ENCODE measurements at places on chromosomes 6 and 20. TPM values are rescaled to one million over a fixed set of nuclear protein-coding genes. Genes with fewer than 3 reads are reported as not detected.

DNA sequence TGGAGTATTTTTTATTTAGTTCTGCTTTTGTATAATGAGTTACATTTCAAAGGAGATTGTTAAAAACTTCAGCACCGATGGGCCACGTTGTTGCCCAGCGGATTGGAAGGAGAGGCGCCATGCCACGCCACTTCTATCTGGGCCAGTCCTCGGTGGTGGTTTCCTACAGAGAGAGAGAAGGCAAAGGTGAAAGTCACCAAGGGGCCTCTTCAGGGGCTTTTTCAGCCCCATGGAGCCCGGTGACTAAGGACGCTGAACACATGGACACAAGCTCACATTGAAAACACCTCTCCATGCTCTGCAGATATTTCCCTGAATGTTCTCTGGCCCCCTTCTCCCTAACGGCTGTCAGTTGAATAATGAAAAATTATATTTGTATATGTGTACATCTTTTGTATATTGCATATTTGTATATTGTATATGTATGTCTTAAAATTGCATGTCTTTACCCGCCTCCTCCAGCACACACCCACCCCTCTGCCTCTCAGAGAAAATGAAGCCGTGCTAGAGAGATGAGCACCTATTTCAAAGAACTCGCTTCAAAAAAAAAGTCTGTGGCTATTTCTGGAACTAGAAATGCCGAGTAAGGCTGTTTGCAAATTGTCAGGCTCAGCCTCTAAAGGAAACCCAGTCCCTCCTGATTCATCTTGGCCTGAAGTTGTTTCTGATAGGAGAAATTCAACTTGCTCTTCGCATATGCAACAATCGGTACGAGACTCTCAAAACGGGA is 91.9 kb upstream of the CDH4 start:
- H3K27ac ChIP-seq = no peak overlapping the region
- DNase-seq = no peak
- H3K4me3 ChIP-seq = no peak overlapping the region
- no peaks in the 10 kb centered on the region for H3K27me3 ChIP-seq
- H3K36me3 ChIP-seq = no peaks in the 10 kb centered on the region

- H3K4me3 ChIP-seq = no peak overlapping the region
- H3K27me3 ChIP-seq = no peaks in the 10 kb centered on the region
- no peak for DNase-seq
- no peak overlapping the region for H3K27ac ChIP-seq
- H3K4me1 ChIP-seq = no peaks in the 10 kb centered on the region
- no peaks in the 10 kb centered on the region for H3K36me3 ChIP-seq
Measured at GRCh38 chr6:106450653-106451052, 90.1 kb downstream of the CRYBG1 start.

GLP1R gene
- total RNA-seq = 2.0 TPM

- no peaks in the 10 kb centered on the region for H3K36me3 ChIP-seq
- H3K27me3 ChIP-seq = no peaks in the 10 kb centered on the region
- H3K4me3 ChIP-seq = peak overlapping the region; percentile 100
- H3K27ac ChIP-seq = peak overlapping the region; percentile 96
Measured at GRCh38 chr20:50153153-50153499, 397 bp downstream of the PEDS1 start.

- no peaks in the 10 kb centered on the region for H3K27me3 ChIP-seq
- no peak overlapping the region for H3K4me3 ChIP-seq
- peak overlapping the region; percentile 19 for H3K27ac ChIP-seq
- DNase-seq = no peak
- H3K36me3 ChIP-seq = no peaks in the 10 kb centered on the region
Measured at GRCh38 chr20:52410731-52411234, 219.2 kb upstream of the ZFP64 start.

DNA sequence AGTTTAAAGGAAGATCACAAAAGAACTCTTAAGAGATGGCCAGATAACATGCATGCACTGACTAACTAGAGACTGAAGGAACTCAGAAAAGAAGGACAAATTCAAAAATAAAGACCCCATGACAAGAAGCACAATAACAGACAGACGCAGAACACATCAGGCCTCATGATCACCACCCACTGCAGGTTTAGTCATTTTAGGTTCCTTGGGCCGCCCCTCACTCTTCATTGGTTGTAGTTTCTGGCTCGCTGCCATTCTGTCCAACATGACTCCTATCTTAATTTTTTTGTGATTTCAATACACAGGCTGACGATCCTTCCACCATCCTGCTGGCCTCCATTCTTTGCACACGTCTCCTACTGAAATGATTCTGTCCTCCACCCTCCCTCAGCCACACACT is 21.6 kb downstream of the STX7 start:
- H3K4me1 ChIP-seq = peaks cover 26% of the 10 kb centered on the region
- peaks cover 22% of the 10 kb centered on the region for H3K36me3 ChIP-seq
- no peak overlapping the region for H3K4me3 ChIP-seq
- no peak for DNase-seq
- H3K27me3 ChIP-seq = no peaks in the 10 kb centered on the region

DNA sequence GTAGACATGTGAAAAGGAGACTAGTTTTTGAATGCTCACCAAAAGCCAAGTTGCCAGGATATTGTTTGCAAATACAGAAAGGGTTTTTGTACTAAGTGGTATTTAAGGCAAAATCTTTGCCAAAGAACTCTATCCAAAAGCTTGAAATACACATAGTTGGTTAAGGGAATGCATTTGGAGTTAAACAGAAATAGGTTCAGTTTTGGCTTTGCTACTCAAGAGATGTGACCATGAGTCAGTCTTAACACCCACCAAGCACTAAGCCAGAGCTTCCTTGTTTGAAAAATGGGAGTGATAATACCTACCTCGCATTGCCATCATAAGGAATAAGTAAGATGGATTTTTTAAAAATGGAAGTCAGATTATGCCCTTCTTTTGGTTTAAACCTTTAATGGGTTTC is 191.7 kb upstream of the LAMP5 start:
- H3K27ac ChIP-seq = no peak overlapping the region
- no peaks in the 10 kb centered on the region for H3K27me3 ChIP-seq
- H3K4me3 ChIP-seq = no peak overlapping the region
- no peak for DNase-seq
- no peaks in the 10 kb centered on the region for H3K4me1 ChIP-seq

GRCh38 chr6:157322792-157323254 is 496 bp downstream of the TMEM242 start:
- no peaks in the 10 kb centered on the region for H3K27me3 ChIP-seq
- H3K36me3 ChIP-seq = peaks cover 14% of the 10 kb centered on the region
- peaks cover 13% of the 10 kb centered on the region for H3K4me1 ChIP-seq
- DNase-seq = peak; percentile 43
- H3K4me3 ChIP-seq = peak overlapping the region; percentile 71

ULBP2 gene
- not detected for total RNA-seq

PI16 gene
- total RNA-seq = 70.2 TPM

PCK1 gene
- total RNA-seq = 131 TPM

DNA sequence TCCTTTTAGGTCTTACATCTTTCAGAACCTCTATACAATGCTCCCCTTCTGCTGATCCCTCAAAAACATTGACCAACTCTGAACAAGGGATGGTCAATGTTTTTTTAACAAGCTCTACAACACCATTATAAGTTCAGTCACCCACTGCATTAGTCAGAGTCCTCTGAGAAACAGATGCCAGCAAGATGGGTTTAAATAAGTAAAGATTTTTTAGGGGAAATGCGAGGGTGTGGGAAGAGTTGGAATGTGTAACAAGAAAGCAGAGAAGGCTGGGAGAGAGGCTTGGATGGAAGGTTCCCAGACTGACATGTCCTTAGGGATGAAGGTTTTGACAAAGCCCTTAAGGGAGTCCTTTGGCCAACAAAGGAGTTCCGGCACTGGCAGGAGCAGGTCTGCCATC is 478.3 kb downstream of the FRK start:
- H3K4me1 ChIP-seq = no peaks in the 10 kb centered on the region
- no peak overlapping the region for H3K27ac ChIP-seq
- H3K4me3 ChIP-seq = no peak overlapping the region
- H3K36me3 ChIP-seq = no peaks in the 10 kb centered on the region

CEP43 gene
- total RNA-seq = 22.9 TPM

GRCh38 chr6:7127680-7128079 is 19.9 kb downstream of the RREB1 start:
- no peak for DNase-seq
- no peaks in the 10 kb centered on the region for H3K27me3 ChIP-seq
- H3K4me1 ChIP-seq = no peaks in the 10 kb centered on the region
- no peaks in the 10 kb centered on the region for H3K36me3 ChIP-seq

GRCh38 chr6:44060612-44061374 is 66.5 kb downstream of the MRPL14 start:
- no peaks in the 10 kb centered on the region for H3K36me3 ChIP-seq
- H3K27me3 ChIP-seq = no peaks in the 10 kb centered on the region
- no peak overlapping the region for H3K4me3 ChIP-seq
- DNase-seq = no peak

DNA sequence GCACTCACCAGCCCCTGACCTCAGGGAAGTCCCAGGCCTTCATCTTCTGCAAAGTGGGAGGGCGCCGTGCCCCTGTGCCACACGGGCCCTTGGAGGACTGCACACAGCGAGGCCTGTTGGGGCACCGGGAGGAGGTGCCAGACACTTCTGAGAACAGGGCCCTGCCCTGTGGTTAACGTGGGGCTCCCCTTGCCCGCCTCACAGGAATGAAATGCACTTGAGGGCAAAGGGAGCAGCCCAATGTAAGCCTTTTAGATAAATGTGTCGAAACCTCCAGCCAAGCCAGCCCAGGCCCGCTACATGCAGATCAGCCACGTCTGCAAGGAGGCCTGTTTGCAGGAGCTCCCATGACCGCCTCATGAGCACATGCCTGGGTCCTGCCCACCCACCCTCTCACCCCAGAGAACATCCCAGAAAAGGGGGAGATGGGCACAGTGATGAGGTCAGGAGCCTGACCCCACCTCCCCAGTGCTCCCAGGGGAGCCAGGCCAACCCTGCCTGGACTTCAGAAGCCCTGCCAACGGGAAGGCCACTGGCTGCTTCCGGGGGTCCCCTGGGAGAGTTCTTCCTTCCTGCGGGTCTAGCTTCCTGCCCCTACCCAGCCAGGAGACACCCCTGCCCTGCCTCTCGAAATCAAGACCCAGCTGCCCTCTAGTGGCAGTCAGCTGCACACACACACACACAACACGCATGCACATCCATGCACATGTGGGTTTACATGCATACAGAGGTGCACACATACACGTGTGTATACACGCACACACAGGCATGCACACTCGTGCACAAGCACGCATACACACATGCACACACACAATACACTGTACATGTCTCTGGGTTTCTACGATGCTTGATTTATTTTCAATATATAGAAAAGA is 178.7 kb downstream of the TAF4 start:
- H3K27ac ChIP-seq = no peak overlapping the region
- DNase-seq = peak; percentile 27
- no peak overlapping the region for H3K4me3 ChIP-seq
- no peaks in the 10 kb centered on the region for H3K27me3 ChIP-seq
- no peaks in the 10 kb centered on the region for H3K36me3 ChIP-seq

DNA sequence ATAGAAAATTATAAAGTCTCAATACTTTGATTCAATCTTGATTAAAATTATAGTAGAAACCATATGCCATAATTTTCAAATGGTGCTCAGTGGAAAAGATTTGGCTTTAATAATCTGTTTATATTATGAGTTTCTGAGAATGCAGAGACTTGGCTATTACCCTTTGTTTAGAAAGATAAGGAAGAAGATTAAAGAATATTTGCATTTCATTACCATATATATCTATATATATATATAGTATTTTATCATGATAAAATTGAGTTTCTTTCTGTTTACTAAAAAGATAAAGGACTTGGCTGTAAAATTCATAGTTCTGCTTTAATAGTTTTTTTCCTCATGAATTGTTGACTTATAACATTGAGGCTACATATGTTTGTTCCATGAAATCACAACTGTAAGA is 679.3 kb upstream of the MAP3K7 start:
- H3K27me3 ChIP-seq = no peaks in the 10 kb centered on the region
- H3K4me1 ChIP-seq = no peaks in the 10 kb centered on the region
- no peak overlapping the region for H3K4me3 ChIP-seq

GRCh38 chr6:624979-625378 is 31.9 kb downstream of the HUS1B start:
- DNase-seq = no peak
- peaks cover 11% of the 10 kb centered on the region for H3K36me3 ChIP-seq

- no peak overlapping the region for H3K4me3 ChIP-seq
- no peak overlapping the region for H3K27ac ChIP-seq
- no peaks in the 10 kb centered on the region for H3K36me3 ChIP-seq
- no peaks in the 10 kb centered on the region for H3K4me1 ChIP-seq
Measured at GRCh38 chr6:56860475-56860874, 94.4 kb upstream of the BEND6 start.

DNA sequence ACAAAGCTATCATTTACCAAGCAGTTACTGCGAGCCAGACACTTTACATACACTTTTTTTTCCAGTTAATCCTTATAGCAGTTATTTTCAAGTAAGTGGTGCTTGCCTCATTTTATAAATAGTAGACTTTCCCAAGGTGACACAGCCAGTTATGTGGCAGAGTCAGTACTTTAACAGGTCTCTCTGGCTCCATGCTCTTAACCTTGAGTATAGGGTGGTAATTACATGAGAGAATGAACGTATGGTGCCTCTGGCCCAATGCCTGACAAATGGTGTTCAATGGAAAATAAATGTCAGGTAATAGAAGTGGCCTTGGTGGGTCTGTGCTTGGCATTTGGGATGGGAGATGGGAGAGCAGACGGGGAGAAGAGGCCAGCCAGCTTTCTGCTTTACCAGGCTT is 316.3 kb downstream of the SLC35F1 start:
- DNase-seq = no peak
- H3K4me3 ChIP-seq = no peak overlapping the region
- no peaks in the 10 kb centered on the region for H3K4me1 ChIP-seq
- no peaks in the 10 kb centered on the region for H3K27me3 ChIP-seq
- no peak overlapping the region for H3K27ac ChIP-seq

DNA sequence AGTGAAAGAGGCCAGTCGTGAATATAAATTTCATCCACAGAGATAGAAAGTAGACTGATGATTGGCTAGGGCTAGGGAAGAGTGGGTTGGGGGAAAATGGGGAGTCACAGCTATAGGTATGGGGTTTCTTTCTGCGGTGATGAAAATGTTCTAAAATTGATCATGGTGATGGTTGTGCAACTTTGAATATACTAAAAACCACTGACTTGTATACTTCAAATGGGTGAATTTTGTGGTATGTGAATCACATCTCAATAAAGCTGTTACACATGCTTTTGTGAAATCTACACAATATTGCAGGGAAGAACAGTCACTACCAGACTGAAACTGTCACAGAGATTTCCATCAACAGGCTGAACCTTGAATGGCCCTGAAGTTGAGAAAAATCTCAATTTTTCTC is 61.5 kb downstream of the LYRM4 start:
- H3K27me3 ChIP-seq = no peaks in the 10 kb centered on the region
- no peak for DNase-seq
- no peaks in the 10 kb centered on the region for H3K4me1 ChIP-seq

- no peak for DNase-seq
- H3K27ac ChIP-seq = no peak overlapping the region
- H3K4me3 ChIP-seq = no peak overlapping the region
- H3K4me1 ChIP-seq = no peaks in the 10 kb centered on the region
Measured at GRCh38 chr20:1304710-1305515, 24.0 kb downstream of the SDCBP2 start.

DNA sequence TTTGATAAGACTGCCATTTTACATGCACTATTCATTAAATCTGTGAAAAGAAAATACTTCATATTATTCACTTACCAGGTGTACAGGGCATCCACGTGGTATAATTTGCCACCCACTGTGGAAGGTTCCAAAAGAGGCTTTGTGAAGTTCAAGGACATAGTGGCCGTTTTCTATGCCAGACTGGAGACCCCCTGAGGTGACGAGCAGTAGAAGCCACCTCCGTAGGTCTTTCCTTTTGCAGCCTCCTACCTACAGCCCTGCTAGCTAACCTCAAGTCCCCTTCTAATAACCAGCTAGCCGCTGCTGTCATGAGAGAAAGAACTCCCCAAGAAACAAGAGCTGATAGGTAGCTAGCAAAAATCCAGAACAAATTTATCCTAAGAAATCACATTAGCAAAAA is 110.5 kb downstream of the ARHGAP18 start:
- no peaks in the 10 kb centered on the region for H3K4me1 ChIP-seq
- H3K4me3 ChIP-seq = no peak overlapping the region
- DNase-seq = no peak
- no peaks in the 10 kb centered on the region for H3K27me3 ChIP-seq
- no peaks in the 10 kb centered on the region for H3K36me3 ChIP-seq
- no peak overlapping the region for H3K27ac ChIP-seq

Measured in tibial nerve (tissue), 4 donors.